RCC 7860 (cell line): ENCODE measurements at places on chromosomes 7 and 10.

DNA sequence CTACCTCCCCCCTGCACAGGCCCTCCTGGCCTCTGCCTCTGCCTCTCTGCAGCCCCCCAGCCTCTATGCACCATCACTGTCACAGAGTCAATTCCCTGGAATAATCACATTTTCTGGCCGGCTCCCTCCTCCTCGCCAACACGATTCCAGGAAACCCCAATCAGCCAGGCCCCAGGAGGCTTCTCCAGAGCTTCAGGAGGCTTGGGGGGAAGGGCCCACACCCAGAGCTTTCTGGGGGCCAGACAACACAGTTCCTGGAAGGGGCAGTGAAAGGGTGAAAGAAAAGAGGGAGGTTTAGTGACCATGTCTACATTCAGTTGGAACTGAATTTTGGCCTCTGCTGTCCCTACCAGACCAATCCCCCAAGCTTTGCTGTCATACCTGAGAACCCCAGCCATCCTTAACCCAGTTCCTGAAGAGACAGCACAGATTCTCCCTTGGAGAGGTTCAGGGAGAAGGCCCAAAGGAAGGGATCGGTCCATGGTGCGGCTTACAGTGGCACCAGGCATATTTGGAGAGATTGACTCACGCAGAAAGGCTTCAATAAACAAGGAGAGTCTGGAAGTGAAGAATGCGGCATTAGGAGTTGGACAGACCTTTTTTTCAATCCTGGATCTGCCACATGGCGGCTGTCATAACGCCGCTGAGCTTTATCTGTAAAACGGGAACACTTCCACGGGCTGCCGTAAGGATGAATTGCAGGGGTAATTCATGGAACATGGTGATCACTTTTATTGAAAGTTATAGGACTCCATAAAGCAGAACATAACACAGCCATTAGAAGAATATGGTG, 89.0 kb downstream of the NEURL1 start:
- no peak for DNase-seq

- peak; percentile 48 for DNase-seq
Measured at GRCh38 chr7:136114966-136115762, 138.0 kb upstream of the MTPN start.

DNA sequence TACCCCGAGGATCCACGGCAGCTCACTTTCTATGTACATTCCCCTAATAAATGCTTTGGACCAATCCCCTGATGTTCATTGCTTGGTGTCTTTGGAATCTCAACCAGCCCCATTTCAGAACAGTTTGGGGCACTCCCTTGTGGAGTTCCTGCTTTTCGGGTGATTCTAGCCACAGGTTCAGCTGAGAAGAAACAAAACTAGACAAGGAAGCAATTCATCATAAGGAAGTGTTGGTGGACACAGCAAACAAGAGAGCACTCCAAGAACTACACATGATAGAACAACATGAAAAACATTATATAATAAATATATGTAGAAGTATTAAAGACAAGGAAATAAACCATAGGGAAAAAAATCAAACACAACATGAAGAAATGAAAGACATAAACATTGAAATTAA, 6.0 kb upstream of the CCDC136 start:
- DNase-seq: no peak

- DNase-seq: no peak
Measured at GRCh38 chr7:46202379-46202778, 281.3 kb upstream of the IGFBP3 start.

DNA sequence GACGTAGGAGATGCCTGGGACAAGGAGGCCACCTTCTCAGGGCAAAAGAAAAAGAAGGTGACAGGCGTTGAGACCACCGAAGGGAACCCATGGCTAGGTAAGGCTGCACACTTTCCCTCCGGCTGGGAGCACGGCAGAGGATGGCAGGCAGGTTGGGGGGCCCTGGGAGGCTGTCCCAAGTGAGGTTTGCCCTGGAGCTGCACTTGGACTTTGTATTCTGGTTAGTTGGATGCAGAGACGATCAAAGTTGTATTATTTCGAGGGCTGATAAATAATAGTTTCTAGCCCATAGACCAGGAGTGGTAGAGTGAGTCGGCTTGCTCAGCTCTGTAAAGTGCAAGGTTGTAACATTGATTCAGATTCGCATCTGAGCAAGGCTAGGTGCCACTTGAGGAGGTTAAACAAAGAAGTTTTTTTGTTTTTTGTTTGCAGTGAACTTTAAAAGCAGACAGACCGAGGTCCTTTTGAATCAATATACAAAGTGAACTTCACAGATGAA, 608 bp downstream of the ENTPD7 start:
- no peak for DNase-seq

DNA sequence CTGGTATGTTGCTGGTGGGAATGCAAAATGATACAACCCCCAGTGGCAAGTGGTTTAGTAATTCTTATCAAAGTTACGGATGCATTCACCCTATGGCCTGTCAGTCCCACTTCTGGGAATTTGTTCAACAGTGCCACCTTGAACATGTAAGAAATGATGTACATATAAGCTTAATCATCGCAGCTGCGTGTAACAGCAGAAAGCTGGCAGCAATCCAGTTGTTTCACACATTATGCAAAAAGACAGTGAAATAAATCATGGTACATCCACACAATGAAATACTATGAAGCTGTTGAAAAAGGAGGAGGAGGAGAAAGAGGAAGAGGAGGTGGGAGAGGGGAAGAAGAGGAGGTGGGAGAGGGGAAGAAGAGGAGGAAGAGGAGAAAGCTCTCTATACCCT, 76.2 kb upstream of the MYL10 start:
- no peak for DNase-seq

DNA sequence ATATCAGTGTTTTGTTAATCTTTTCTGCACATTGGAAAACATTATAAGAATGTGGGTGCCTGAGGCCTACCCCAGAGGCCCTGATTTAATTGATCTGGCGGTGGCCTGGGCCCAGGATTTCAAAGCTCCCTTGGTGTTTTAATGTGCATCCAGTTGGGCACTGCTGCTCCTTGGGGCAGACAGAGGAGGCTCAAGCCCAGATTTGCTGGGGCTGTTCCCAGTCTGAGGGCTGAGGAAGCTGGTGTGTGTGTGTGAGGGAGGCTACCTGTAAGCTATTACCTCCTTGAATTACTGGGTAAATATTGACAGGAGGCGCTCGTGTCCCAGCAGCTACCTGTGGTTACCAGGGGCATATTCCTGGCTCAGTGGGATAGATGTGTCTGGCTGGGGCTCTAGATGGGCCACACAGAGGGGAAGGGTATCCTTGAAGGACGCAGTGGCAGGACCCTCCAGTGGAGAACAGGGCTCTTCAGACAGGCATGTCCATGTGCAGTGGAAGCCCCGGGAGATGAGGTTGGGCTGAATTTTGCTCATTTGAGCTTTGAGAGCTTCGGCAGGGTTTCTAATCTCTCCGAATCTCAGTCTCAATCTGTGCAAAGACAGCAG, 975.4 kb upstream of the ZNF722 start:
- DNase-seq: no peak

DNA sequence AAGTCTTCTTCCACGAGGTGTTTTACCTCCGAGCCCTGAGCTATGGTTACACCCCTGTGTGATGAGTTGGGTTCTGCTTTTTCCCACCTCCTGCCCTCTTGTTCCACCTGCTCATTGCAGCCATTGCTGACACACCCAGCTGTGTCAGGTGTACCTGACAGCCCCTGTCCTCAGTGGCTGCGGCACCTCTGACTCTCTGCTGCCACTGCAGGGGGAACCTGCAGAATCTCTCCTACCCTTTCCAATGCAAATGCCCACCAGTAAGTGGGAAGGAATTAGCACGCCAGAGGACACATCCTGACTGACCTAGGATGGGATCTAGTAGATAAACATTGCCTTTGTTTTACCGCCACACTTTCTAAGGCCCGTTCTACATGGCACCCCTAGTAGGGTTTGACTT, 600.9 kb upstream of the MKI67 start:
- no peak for DNase-seq

GRCh38 chr7:141157138-141157765, 83.4 kb downstream of the TMEM178B start:
- no peak for DNase-seq

GRCh38 chr10:63752318-63752717, 231.1 kb downstream of the REEP3 start:
- no peak for DNase-seq

GRCh38 chr10:60338786-60339185, 50.9 kb downstream of the ANK3 start:
- no peak for DNase-seq

DNA sequence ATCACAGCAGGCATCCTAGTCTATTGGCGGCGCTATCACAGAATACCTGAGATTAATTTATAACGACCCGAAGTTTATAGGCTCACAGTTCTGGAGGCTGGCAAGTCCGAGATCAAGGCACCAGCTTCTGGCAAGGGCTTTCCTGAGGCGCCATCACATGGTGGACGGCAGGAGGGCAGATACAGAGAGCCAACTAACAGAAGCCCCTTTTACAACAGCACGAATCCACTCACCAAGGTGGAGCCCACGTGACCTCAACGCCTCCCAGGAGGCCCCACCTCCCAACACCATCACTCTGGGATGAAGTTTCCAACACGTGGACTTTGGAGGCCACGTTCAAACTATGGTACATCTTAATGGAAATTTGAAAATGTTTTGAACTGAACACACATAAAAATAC, 255.3 kb downstream of the ELFN1 start:
- no peak for DNase-seq
